ENCODE measurements at places on chromosomes 1 and 21.
A peak's percentile ranks its signal among the peaks of the same experiment; 100 is the strongest.

DNA sequence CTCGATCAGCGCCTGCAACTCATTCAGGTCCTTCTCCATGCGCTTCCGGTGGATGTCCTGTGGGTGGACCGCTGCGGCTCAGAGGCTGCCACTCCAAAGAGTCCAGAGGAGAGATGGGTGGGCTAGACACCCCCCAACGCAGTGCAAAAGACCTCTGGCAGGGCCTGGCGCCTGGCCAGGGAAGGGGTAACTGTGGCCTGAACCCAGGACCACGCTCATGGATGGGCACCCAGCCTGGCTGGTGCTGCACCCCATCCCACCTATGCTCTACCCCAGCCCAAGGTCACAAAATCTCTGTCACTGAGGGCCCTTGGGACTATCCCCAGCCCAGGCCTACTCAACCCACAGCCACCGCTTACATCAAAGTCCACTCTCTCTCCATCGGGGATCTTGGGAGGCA lies 12.2 kb downstream of the TNNT2 start:
- DNase-seq = no peak

DNA sequence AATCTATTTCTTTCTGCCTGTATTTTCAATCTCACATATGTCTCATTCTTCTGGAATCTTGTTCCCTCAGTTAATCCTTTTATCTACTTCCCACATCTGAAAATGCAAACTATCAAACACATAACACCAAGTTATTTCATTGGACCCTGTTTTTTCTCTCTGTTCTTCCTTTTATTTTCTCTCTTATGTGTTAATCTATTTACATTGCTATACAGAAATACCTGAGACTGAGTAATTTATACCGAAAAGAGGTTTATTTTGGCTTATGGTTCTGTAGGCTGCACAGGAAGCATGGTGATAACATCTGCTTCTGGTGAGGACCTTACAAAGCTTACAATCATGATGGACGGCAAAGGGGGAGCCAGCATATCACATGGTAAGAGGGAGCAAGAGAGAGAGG lies 247.6 kb downstream of the TGFB2 start:
- DNase-seq = no peak

DNA sequence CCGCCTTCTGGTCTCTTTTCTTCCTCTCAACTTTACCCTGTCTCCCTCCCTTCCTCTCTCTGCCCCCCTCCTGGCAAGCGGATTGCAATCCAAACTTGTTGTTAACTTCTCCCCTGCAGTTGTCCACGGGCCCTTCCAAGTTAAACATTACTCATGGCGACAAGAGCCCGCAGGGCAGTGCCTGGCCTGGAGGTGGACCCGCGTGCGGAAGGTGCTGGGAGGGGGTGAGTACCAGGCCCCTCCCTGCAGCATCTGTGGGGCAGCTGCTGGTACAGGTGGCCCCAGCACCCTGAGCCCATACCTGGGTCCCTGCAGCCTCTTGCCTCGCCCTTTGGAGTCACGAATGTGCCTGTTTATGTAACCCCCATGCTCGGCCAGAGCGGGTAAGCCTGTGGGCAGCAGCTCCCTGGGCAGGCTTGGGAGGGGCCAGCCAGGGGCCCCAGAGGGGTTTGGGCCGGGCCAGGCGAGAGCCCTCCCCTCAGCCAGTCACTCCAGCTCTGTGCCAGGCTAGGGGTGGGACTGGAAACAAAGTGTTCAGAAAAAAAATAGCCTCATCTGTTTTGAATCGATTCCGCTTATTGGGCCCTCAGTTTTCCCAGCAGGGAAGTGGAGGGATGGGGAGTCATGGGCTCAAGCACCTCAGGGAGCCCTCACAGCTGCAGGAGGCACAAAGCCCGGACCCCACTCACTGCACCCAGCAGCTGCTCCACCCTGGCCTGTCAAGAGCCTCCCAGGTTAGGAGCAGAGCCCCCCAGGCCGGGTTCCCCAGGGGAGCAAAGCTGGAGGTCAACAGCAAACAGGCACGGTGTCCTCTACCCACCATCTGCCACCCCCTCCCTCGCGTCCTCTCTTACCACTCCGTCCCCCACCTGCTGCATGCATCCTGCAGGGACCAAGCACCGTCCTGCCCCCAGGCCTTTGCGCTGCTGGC lies 14.0 kb upstream of the FAAP20 start:
- DNase-seq = no peak

- DNase-seq = no peak
These were observed 48.2 kb downstream of the IL12RB2 start for GRCh38 chr1:67355745-67356424.

DNA sequence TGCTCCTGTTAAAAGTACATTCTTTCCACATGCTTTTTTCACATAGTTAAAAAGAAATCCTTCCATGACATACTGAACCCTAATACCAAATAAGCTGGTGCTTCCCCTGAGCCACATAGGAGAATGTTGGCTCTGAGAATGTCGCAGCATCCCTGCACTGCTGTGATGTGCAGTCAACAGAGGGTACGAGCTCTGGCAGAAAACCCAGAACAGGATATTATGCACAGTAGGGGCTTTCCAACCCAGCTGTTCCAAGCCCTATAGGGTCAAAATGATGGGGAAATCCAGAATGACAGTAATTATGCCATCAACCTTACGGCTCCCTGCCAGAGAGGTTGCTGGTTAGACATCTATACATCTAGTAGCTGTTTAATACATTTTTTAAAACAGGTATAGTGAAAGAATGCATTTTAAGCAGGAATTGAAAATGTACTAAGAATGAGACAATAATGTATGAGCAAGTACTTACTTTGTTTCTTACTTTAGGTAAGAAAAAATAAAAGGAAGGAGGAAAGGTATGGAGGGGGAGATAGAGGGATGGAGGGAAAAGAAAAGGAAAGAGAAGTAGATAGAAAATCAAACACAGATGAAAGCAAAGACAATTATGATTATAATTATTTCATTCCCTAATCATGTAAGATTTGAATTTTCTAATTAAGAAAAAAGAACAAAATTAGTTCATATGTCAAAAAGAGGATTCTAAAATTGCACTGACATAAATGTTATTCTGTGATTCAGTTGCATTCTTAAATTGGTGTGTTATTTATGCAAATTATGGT lies 126.0 kb downstream of the NR5A2 start:
- no peak for DNase-seq

DNA sequence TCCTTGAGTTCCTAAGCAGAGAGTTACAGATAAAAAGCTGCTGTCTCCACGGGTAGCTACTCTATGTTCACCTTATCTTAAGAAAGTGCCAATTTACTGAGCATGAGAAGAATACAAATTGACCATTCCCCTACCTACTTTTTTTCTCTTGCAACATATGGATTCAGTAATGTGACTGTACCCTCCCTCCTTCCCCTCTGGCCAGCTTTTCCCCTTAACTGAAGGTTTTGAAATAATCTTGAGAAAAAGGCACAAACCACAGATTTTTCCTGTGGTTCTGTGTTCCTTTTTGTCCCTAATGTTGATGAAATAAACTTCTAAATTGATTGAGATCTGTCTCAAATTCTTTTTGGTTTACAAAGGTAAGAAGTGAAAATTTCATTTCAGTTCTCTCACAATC lies 2.6 kb upstream of the CD2 start:
- DNase-seq = no peak

- no peak for DNase-seq
These were observed 83.9 kb upstream of the IPO9 start for GRCh38 chr1:201745023-201745422.

DNA sequence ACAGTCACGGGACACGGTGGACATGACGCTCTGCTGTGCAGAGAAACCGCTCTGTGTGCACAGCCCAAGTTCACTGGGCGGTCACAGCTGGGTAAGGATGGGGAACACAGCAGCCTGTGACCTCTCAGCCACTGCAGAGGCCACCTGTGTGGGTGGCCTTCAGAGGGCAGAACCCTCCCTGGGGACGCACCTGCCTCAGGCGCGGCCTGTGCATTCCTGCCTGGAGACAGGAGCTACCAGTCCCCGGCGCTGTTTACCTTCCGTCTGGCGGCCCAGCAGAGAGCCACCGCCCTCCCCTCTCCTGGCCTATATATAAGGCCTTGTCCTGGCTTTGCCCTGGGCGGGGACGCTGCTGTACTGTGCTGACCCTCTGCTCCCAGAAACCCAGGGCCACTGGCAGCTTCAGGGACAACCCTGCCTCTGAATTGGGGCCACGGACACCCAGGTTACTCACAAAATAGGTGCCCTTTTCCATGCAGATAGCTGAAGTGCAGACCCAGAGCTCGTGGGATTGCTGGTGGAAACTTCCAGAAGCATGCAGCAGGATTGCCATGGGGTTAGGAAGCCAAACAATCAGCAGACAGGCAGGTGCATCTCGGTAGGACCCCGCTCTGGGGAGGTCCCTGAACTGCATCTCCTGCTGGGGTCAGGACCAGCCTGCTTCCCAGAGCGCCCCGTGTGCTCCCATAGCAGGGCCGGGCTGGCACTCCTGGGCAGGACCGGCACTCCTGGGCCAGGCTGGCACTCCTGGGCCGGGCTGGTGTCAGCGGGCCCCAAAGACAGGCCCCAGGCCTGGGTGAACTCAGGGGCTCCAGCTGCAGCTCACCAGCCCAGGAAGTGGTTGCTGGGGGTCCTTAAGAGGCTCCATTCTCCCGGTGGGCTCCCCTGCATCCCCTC lies 83.6 kb downstream of the SIK1 start:
- DNase-seq = no peak

- DNase-seq = no peak
These were observed 17.2 kb downstream of the ROR1 start for GRCh38 chr1:63790989-63791388.

GRCh38 chr21:31130821-31131220 lies 92.5 kb upstream of the KRTAP19-8 start:
- no peak for DNase-seq

- DNase-seq = no peak
These were observed 82.8 kb downstream of the LRRC53 start for GRCh38 chr1:74429580-74429979.

GRCh38 chr1:42035205-42035829 lies 116.6 kb upstream of the HIVEP3 start:
- peak; percentile 65 for DNase-seq

DNA sequence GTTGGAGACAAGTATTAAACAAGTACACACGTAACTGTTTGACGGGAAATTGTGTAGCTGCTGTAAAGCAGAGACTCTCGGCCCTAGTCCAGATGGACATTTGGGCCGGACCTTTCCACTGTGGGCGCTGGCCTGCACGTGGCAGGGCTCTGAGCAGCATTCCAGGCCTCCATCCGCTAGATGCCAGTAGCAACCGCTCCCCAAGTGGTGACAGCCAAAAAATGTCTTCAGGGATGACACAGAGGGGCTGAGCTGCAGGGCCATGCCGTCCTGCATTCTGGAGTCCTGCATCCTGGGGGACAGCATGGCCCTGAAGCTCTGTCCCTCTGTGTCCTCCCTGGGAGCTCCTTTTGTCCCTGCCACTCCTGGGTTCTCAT lies 24.8 kb downstream of the A3GALT2 start:
- DNase-seq = no peak

GRCh38 chr1:158686111-158687009 lies at the start of gene SPTA1:
TSS of gene SPTA1 (minus strand) at chr1:158686715. CDS start at chr1:158686517, 198 bp downstream.
- no peak for DNase-seq

- DNase-seq = no peak
These were observed 207.7 kb upstream of the GJB5 start for GRCh38 chr1:34547046-34547674.

All from hypothalamus (tissue), 51 donors.